ENCODE measurements at places on chromosomes 2 and 18.

DNA sequence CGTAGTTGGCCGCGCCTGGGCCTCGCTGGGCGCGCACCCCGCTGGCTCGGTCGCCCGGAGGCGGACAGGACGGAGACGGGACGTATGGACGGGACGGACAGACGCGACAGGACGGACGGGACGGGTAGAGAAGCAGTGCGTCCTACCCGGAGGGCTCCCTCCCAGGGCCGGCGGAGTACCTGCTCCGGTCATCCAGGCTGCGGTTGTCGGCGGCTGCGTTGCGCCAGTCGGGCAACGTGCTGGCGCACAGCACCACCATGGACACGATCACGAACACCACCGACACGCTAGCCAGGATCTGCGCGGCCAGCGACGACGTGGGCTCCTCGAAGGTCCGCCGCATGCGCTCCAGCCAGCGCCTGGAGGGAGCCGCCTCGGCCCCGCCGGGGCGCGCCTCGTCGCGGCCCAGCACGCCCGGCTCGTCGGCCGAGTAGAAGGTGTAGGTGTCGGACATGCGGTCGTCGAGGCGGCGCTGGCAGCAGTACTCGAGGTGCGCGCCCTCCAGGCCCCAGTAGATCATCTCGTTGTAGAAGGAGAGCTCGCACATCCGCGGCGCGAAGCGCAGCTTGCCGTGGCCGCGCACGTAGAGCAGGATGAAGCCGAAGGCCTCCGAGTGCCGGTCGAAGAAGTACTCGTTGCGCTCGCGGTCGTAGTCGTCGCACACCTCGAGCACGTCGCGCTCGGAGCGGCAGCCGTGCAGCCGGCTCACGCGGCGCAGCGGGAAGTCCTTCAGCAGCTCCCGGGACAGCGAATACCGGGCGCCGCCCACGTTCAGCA lies 903 bp downstream of the KCNG3 start:
- DNase-seq = no peak

GRCh38 chr2:136232456-136233172 lies 114.7 kb upstream of the CXCR4 start:
- no peak for DNase-seq

- DNase-seq = no peak
Measured at GRCh38 chr18:35442701-35443100, 55.1 kb downstream of the INO80C start.

- DNase-seq = no peak
Measured at GRCh38 chr2:176813621-176814049, 399.0 kb upstream of the HNRNPA3 start.

DNA sequence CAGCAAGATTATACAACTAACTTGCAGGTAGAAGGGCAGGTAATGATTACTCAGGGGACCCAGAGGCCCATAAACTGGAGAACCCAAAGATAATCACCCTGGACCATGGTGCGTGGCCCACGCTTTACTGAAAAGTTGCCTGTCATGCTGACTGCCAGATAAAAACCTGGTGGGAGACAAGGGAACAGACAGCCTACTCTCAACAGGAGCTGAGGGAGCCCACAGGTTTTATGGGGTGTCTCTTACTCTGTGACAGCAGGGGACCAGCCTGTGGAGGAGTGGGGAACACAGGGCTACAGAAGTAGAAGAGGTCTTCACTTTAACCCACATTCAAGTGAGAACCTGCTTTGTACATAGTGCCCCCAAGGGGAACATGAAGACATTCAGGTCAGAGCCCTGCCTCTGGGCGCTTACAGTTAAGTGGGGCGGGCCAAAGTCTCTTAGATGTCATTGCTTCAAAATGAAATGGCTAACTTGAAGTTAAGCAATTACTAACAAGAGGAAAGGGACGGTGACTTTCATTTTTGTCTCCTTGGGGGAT lies 60.4 kb downstream of the DHRS9 start:
- no peak for DNase-seq

- DNase-seq = no peak
Measured at GRCh38 chr2:8615252-8615575, 66.6 kb upstream of the ID2 start.

DNA sequence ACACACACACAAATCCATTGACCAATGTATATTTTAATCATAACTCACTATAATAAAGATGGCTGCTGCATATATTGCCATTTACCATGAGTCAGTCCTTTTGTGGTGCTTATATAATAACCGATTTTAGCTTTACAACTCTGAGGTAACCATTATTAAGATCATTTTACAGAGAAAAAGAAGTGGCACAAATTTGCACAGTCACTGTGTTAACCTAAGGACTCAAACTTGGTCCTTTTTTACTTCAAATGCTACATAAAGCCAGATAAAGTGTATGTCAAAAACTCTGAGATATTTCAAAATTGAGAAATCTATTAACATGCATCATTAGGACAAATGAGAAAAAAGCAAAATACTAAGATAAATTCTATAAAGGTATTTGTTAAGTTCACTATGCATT lies 923.7 kb downstream of the NRXN1 start:
- DNase-seq = no peak

DNA sequence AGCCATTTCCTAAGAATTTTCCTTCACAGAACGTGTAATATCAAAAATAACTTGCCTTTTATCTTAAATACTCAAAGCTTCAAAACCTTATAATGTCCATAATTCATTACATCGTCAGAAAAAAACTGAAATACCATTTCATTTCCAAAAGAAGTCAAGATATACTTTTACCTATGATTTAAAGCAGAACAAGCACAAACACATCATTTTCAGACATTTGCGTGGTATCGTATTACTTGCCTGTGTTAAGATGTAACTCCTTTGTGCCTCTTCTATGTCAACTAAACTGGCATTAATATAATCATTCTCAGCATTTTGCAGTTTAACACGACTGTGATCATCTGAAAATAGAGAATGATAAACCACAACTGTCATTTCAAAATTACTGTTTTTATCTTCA lies 47.5 kb downstream of the PTPN2 start:
- DNase-seq = no peak

GRCh38 chr2:34899079-34899478 lies 1300.0 kb upstream of the FAM98A start:
- no peak for DNase-seq

DNA sequence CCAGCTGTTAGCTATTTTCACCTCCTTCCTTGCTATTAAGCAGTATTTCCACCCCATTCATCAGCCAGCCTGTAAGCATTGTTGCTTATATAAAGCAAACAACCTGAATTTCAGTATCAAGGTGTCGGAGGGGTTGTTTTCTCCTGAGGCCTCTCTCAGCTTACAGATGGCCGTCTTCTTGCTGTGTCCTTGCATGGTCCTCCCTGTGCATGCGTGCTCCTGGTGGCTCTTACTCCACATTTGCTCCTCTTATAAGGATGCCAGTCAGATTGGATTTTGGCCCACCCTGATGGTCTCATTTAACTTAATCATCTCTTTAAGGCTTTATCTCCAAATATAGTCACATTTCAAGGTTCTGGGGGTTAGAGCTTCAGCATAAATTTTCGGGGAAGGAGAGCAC lies 2.6 kb downstream of the MAIP1 start:
- DNase-seq = no peak

DNA sequence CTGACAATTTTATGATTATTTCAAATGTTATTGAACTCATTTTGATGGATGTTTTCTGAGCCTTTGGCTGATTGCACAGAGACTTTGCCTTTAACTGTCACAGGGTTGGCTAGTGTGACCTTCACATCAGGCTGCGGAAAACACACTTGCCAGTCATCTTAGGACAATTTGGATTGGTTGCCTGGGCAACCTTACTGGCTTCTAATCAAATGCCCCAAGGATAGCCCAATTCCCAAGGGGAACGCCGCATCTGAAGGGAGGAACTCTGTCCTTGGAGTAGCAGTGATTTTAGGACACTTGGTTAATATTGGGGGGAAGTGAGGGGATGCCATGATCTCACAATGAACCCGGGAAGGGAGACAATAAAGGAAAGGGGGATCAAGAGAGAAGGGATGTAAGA lies 29.5 kb downstream of the OSBPL6 start:
- no peak for DNase-seq

GRCh38 chr2:59630789-59631188 lies 922.7 kb downstream of the BCL11A start:
- DNase-seq = no peak

GRCh38 chr2:168254158-168254935 lies 7.0 kb upstream of the STK39 start:
- DNase-seq = no peak

DNA sequence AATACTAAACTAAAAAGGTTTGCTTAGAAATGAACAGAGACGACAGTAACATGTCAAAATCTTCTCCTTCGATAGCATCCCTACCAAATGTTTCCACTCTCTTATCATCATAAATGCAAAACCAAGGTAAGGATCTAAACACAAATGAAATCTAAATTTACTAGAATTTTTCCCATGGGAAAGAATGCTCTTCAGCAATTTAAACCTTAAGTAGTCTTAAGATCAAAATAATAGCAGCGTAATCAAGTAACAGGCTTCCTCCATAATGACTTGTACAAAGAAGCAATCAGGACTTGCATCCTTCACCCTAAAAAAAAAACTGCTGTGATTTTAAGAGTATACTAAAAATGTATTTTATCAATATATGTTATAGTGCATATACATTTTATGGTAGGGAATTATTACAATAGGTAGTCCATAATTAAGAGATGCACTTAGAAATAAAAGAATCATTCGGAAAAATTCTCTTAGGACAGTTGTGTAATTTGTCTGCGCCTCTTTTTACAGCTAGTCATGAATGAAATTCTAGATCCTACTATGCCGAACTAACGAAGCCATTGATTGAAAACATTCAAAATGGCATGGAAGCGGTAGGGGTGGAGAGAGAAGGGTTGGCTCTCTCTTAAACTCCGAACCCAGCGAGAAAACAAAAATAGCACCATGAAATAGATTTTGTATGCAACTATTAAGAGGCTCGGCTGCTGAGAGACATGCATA lies 1.3 kb downstream of the PGAP1 start:
- no peak for DNase-seq

GRCh38 chr2:11665510-11666362 lies 4.3 kb downstream of the NTSR2 start:
- DNase-seq = no peak

GRCh38 chr2:44148999-44149398 lies 19.7 kb upstream of the PPM1B start:
- DNase-seq = no peak

DNA sequence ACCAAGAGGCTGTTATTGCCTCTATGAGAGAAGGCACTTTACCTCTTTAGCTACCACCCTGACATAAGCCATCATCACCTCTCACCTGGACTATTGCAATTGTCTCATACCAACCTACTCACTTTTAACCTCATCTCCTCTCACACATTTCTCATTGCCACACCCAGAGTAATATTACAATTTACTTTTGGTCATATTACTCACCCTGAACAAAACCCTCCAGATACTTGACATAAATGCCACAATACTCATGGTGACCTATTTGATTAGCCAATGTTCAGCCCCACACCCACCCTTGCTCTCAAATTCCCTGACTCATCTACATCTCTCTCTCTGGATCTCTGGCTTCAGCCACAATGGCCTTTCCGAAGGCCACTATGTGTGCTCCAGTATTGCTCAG lies 90.9 kb upstream of the CDH7 start:
- no peak for DNase-seq

DNA sequence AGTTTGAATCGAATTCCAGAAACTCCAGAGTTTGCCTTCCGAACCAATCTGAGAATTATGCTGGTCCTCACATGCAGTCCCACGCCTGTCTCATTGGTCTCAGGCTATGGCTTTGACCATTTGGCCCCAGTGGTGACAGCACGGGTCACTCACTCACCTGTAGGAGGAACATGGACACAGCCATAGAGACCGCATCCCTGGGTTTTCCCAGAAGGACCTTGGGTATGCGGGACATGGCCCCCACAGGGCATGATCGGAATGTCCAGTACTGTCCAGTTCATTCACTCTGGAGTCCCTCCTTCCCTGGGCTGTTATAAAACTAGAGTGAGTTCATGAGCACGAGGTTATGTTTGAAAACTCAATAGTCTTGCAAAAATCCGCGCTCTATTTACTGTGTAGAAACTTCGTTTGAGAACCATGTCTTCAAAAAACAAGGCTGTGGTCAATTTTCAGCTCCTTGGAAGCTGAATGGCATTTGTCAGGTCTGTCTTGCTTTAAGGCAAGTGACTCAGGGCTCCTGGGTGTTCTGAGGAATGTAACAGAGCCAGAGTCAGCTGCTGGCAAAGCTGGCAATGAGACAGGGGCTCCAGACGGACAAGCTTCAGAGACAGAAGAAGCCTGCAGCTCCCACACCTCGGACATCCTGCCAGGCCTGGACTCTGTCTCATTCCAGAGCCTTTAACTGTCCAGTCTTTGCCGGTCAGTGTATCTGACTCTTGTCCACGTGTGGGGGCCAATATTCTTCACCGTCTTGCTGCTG lies 86.7 kb upstream of the TMEM18 start:
- no peak for DNase-seq

DNA sequence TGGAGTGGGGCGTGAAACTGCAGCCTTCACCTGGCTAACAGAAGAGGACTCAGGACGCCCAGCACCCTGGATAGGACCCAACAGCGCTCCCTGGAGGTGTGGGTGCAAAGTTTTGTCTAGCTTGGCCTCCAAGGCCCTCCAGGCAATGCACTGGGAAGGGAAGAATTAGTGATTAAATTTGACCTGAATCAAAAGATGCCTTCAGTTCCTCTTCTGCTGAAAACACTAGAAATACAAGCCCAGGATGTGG lies 779 bp upstream of the TRIB2 start:
- DNase-seq = no peak

GRCh38 chr2:19536136-19536535 lies 177.7 kb upstream of the OSR1 start:
- DNase-seq = no peak

GRCh38 chr2:130908832-130909231 lies 72.1 kb downstream of the ARHGEF4 start:
- DNase-seq = no peak

GRCh38 chr18:54261894-54262293 lies 7.4 kb upstream of the POLI start:
- no peak for DNase-seq

- DNase-seq = no peak
Measured at GRCh38 chr2:102703748-102704147, 58.1 kb upstream of the TMEM182 start.

DNA sequence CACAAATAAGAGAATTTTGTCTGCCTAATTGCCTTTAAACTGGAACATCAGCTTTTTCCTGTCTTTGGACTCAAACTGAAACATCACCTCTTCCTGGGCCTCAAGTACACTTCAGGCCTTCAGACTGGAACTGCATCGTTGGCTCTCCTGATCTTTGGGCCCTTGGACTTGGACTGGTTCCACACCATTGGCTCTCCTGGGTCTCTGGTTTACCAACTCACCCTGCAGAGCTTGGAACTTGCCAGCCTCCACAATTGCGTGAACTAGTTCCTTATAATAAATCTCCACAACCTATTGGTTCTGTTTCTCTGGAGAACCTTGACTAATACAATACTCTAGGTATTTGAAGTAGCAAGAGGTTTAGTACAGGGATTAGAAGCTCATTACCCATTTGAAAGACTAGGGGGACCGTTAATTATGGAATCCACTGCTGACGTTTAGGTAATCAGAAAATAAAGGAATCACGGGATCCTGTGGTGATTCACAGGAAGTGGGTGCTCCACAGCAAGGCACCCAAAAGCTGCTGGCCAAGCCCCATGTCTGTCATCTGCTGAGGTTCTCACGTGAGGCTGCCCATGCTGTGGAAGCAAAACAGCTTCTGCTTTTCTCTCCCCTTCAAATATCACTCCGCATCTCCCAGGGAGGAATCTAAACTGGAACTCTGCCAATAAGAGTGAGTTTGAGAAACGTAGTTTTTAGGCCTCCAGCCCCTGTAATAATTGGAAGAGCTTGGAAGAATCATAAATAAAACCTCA lies 20.0 kb upstream of the SGPP2 start:
- DNase-seq = no peak

- no peak for DNase-seq
Measured at GRCh38 chr2:19664646-19665045, 237.1 kb downstream of the TTC32 start.

- no peak for DNase-seq
Measured at GRCh38 chr18:46042571-46043123, 29.4 kb downstream of the PSTPIP2 start.

Data from iPS DF 6.9 (cell line).